ENCODE measurements at places on chromosomes 3 and 15. TPM values are rescaled to one million over a fixed set of nuclear protein-coding genes. Genes with fewer than 3 reads are reported as not detected.

SLC38A3 gene
- 0.40 TPM for total RNA-seq

MRPS11 gene
- 36.7 TPM for total RNA-seq

GREM1 gene
- total RNA-seq: 96.8 TPM

ANKRD63 gene
- not detected for total RNA-seq

ZMYND10 gene
- 0.48 TPM for total RNA-seq

OR5H2 gene
- total RNA-seq: not detected

C3orf85 gene
- not detected for total RNA-seq

IL17RB gene
- not detected for total RNA-seq

CX3CR1 gene
- 0.08 TPM for total RNA-seq

LRRC58 gene
- 19.3 TPM for total RNA-seq

TMEM207 gene
- total RNA-seq: not detected

CLEC3B gene
- total RNA-seq: 0.52 TPM

NMB gene
- total RNA-seq: 6.5 TPM

USF3 gene
- 8.4 TPM for total RNA-seq

SPINT1 gene
- 4.1 TPM for total RNA-seq

NEO1 gene
- 16.2 TPM for total RNA-seq

DYNC1LI1 gene
- total RNA-seq: 31.0 TPM

SMAD6 gene
- 5.3 TPM for total RNA-seq

SELENOT gene
- total RNA-seq: 149 TPM

RBPMS2 gene
- not detected for total RNA-seq

ZKSCAN7 gene
- 7.1 TPM for total RNA-seq

CCDC32 gene
- total RNA-seq: 26.5 TPM

RBP2 gene
- total RNA-seq: not detected

WDR49 gene
- total RNA-seq: 0.13 TPM

RHCG gene
- under 0.01 TPM for total RNA-seq

AADACL2 gene
- not detected for total RNA-seq

PTX3 gene
- 417 TPM for total RNA-seq

ABHD5 gene
- 19.7 TPM for total RNA-seq

PLS1 gene
- total RNA-seq: 0.96 TPM

ZPLD1 gene
- not detected for total RNA-seq

KLHL40 gene
- total RNA-seq: not detected

TTBK2 gene
- total RNA-seq: 10.9 TPM

HTD2 gene
- total RNA-seq: 5.0 TPM

MRPL46 gene
- total RNA-seq: 24.7 TPM

SMCO1 gene
- not detected for total RNA-seq

SYNPR gene
- total RNA-seq: not detected
